ENCODE measurements at places on chromosomes 7 and 10. TPM values are rescaled to one million over a fixed set of nuclear protein-coding genes. Genes with fewer than 3 reads are reported as not detected.
A peak's percentile ranks its signal among the peaks of the same experiment; 100 is the strongest.

Gene BMPR1A
- total RNA-seq, result 94.3 TPM

Gene PSPH
- total RNA-seq, result 62.3 TPM

Gene TACR2
- 0.21 TPM for total RNA-seq

Gene ERLIN1
- 79.8 TPM for total RNA-seq

Gene SPACDR
- total RNA-seq, result 1.5 TPM

Gene PTF1A
- total RNA-seq, result not detected

GRCh38 chr7:49174396-49174795, 250.0 kb downstream of the CDC14C start:
- no peaks in the 10 kb centered on the region for H3K4me1 ChIP-seq
- no peak overlapping the region for H3K4me3 ChIP-seq
- no peaks in the 10 kb centered on the region for H3K36me3 ChIP-seq
- DNase-seq, result peak; percentile 20
- no peaks in the 10 kb centered on the region for H3K27me3 ChIP-seq

DNA sequence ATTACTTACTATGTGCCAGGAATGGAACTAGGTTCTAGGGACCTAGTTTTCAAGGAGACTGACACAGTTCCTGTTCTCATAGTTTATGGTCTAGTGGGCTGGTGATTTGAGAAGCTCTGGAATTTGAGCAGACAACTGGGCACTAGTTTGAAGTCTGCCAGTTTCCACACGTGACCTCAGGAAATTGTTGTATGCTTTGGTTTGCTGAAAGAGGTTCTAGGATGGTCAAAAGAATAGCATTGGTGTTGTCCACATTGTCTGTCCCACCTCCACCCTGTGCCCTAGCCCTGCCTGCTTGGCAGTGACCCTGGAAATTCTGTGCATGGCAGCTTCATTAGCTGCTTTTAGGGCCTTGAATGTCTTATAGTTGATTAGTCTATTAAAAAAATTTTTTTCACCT, 28.7 kb downstream of the GBF1 start:
- no peak for DNase-seq
- no peaks in the 10 kb centered on the region for H3K36me3 ChIP-seq
- no peaks in the 10 kb centered on the region for H3K27me3 ChIP-seq
- H3K4me1 ChIP-seq, result no peaks in the 10 kb centered on the region
- no peak overlapping the region for H3K4me3 ChIP-seq
- H3K27ac ChIP-seq, result no peak overlapping the region

- H3K4me3 ChIP-seq, result no peak overlapping the region
- DNase-seq, result no peak
- H3K4me1 ChIP-seq, result no peaks in the 10 kb centered on the region
- H3K36me3 ChIP-seq, result no peaks in the 10 kb centered on the region
- H3K27ac ChIP-seq, result no peak overlapping the region
Measured at GRCh38 chr7:140631602-140632001, 9.0 kb downstream of the DENND2A start.

DNA sequence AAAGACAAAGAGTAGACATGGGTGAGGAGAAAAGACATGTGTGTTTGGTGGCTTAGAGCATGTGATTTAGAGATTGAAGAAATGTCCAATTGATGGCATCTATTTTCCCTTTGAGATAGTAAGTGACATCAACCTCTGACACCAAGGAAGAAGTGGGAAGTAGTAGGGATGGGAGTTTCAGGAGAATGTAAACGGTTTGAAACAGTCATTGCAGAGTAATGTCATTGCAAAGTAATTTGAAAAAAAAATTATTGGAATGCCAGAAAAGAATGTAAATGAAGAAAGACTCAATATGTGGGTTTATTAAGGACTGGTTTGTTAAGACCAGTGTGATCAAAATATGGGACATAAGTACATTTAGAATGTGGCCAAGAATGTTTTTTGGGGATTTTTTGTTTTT, 26.6 kb downstream of the GNG11 start:
- no peak overlapping the region for H3K27ac ChIP-seq
- H3K27me3 ChIP-seq, result no peaks in the 10 kb centered on the region
- no peak for DNase-seq
- no peaks in the 10 kb centered on the region for H3K4me1 ChIP-seq
- no peak overlapping the region for H3K4me3 ChIP-seq

GRCh38 chr10:131775833-131776232, 125.0 kb upstream of the PPP2R2D start:
- no peak overlapping the region for H3K27ac ChIP-seq
- no peak overlapping the region for H3K4me3 ChIP-seq
- H3K4me1 ChIP-seq, result no peaks in the 10 kb centered on the region
- DNase-seq, result no peak
- no peaks in the 10 kb centered on the region for H3K36me3 ChIP-seq

DNA sequence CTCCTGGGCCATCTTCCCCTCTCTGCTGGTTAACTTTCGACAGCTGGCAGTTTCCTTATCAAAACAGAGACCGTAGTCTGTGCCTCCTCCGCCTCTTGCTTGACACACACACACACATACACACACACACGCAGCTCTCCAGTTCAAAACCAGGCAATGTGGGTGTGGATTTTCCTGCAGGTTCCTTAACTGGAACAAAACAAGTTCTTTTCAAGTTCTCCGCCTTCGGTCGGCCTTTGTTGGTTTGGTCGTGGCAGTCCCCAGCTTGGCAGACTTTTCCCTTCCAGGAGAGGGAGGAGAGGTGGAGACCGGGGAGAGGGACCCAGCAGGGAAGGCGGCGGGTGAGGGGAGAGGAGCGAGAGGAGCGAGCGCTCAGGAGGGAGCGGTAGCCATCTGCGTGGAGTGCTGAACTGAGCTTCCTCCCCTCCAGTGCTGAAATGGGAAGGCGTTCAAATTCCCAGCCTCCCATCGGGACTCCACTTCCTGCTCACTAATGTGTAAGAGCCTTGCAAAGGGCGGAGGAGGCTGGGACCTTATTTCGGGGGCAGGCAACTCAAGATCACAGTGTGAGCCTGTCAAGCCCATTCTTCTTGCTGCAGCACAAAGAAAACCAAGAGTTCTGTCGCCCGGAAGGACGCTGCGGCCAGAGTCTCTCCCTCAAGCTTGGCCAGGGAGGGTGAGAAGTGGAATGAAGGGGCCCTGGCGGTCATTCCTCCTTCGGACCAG, 120.6 kb downstream of the PRPF18 start:
- peak overlapping the region; percentile 76 for H3K27ac ChIP-seq
- peak overlapping the region; percentile 48 for H3K4me3 ChIP-seq
- no peaks in the 10 kb centered on the region for H3K27me3 ChIP-seq
- DNase-seq, result no peak
- peaks cover 8% of the 10 kb centered on the region for H3K4me1 ChIP-seq
- H3K36me3 ChIP-seq, result no peaks in the 10 kb centered on the region

DNA sequence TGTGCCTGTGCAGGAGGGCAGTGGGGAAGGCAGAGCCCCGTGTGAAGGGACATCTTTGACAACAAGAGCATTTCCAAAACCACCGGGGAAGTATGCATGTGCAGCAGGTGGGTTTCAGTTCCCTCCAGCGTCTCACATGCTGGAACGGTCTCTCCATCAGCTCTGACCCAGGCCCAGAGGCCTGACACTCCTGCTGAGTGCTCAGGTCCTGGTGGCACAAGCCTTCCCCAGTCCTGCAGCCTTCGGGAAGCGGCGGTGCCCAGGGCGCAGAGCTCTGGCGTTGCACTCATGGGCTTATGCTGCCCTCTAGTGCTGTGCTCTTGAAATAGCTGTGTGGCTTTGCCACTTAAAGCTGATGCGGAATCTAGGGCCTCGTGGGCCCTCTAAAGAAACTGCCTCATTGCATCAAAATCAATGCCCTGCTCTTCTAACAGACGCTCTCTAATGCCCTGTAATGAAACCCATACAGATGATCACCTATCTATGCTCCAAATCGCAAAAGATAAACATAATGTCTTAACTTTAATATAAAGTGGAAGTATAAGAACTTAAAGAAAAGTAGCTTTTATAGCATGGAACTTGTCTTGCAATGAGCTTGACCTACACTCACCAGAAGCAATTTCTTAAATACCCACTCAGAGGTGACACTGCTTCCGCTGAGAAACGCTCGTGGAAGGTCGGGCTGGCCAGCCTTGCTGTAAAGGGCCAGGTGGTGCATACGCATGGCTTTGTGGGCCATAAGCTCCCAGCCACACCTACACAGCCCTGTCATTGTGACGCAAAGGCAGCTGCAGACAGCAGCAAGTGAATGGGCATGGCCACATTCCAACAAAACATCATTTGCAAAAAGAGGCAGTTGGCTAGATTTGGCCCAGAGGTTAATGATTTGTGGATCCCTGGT, 38.6 kb downstream of the CLRN3 start:
- H3K27me3 ChIP-seq, result peaks cover 5% of the 10 kb centered on the region
- H3K4me3 ChIP-seq, result no peak overlapping the region
- peak; percentile 45 for DNase-seq
- no peaks in the 10 kb centered on the region for H3K36me3 ChIP-seq

- no peak overlapping the region for H3K4me3 ChIP-seq
- H3K27me3 ChIP-seq, result peaks cover 11% of the 10 kb centered on the region
- H3K27ac ChIP-seq, result no peak overlapping the region
- H3K4me1 ChIP-seq, result no peaks in the 10 kb centered on the region
- no peak for DNase-seq
Measured at GRCh38 chr7:154867068-154867467, 135.9 kb downstream of the PAXIP1 start.

GRCh38 chr7:44348300-44348699, 22.9 kb upstream of the CAMK2B start:
- no peaks in the 10 kb centered on the region for H3K4me1 ChIP-seq
- H3K36me3 ChIP-seq, result no peaks in the 10 kb centered on the region
- H3K27me3 ChIP-seq, result no peaks in the 10 kb centered on the region
- no peak overlapping the region for H3K27ac ChIP-seq
- no peak overlapping the region for H3K4me3 ChIP-seq

DNA sequence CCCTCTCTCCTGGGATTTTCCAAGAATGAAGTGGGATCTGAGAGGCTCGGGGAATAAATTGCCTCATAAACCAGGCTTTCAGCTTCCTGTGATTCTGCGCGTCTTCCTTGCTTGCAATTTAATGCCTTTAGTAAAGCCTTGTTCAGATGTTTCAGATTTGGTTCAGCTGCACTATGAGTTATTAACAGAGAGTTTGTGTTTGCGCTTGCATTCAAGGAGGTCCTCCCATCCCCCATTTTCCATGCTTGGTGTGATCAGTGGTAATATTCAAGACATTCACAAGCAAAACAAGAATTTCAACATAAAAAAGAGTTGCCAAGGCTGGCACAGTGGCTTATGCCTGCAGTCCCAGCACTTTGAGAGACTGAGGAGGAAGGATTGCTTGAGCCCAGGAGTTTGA, 1068.9 kb downstream of the TYW1 start:
- no peaks in the 10 kb centered on the region for H3K27me3 ChIP-seq
- H3K36me3 ChIP-seq, result no peaks in the 10 kb centered on the region
- H3K4me3 ChIP-seq, result no peak overlapping the region
- DNase-seq, result no peak
- H3K27ac ChIP-seq, result no peak overlapping the region
- H3K4me1 ChIP-seq, result no peaks in the 10 kb centered on the region

- peaks cover 36% of the 10 kb centered on the region for H3K4me1 ChIP-seq
- no peaks in the 10 kb centered on the region for H3K36me3 ChIP-seq
- no peaks in the 10 kb centered on the region for H3K27me3 ChIP-seq
- no peak overlapping the region for H3K4me3 ChIP-seq
- H3K27ac ChIP-seq, result peak overlapping the region; percentile 31
Measured at GRCh38 chr7:1558841-1559625, 3.0 kb upstream of the TMEM184A start.

GRCh38 chr10:84114088-84114667, 25.1 kb upstream of the GHITM start:
- no peaks in the 10 kb centered on the region for H3K4me1 ChIP-seq
- H3K4me3 ChIP-seq, result no peak overlapping the region
- H3K27ac ChIP-seq, result no peak overlapping the region
- no peaks in the 10 kb centered on the region for H3K36me3 ChIP-seq
- peaks cover 3% of the 10 kb centered on the region for H3K27me3 ChIP-seq

DNA sequence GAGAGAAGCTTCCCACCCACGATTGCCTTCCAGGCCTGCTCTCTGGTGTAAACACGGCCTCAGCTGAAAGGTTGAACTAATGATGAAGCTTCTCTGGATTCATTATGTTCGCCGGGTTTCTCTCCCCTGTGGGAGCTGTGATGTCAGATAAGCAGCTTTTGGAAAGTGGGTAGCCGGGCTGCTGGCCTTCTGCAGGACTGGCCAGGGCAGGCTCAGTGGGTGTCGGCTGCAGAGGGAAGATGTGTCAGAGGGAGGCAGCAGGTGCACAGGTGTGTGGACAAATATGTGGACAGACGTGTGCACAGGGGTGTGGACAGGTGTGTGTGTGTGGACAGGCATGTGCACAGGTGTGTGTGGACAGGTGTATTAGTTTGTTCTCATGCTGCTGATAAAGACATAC, 28.5 kb upstream of the PSMG3 start:
- no peak overlapping the region for H3K4me3 ChIP-seq
- peaks cover 3% of the 10 kb centered on the region for H3K27me3 ChIP-seq
- no peak for DNase-seq
- no peaks in the 10 kb centered on the region for H3K4me1 ChIP-seq
- no peak overlapping the region for H3K27ac ChIP-seq

- DNase-seq, result no peak
- peaks cover 58% of the 10 kb centered on the region for H3K4me1 ChIP-seq
- H3K4me3 ChIP-seq, result peak overlapping the region; percentile 88
- H3K27ac ChIP-seq, result peak overlapping the region; percentile 88
Measured at GRCh38 chr10:79070606-79071395, 2.0 kb downstream of the ZMIZ1 start.
